ENCODE measurements at places on chromosomes 1 and 21.

- DNase-seq, result no peak
Observed at GRCh38 chr1:153386500-153386901, 4.4 kb downstream of the S100A8 start.

GRCh38 chr1:20740781-20741180, 8.3 kb upstream of the SH2D5 start:
- DNase-seq, result no peak

DNA sequence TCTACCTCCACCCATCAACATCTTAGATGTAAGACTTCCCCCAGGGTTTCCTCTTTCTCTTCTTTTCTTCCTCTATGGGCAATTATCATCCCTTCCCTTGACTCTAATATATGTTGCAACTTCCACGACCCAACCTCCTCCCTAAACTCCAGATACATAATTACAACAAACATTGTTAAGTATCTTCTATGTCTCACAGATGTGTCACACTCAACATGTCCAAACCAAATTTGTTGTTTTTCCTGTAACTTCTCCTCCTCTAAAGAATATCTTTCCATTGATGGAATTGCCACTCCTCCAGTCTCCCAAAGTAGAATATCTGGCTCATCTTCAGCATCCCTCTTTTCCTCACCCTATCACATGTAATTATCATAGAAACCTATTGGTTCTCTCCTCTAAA, 314.2 kb downstream of the RWDD3 start:
- no peak for DNase-seq

- DNase-seq, result no peak
Observed at GRCh38 chr1:39116860-39117728, 87.4 kb upstream of the MACF1 start.

DNA sequence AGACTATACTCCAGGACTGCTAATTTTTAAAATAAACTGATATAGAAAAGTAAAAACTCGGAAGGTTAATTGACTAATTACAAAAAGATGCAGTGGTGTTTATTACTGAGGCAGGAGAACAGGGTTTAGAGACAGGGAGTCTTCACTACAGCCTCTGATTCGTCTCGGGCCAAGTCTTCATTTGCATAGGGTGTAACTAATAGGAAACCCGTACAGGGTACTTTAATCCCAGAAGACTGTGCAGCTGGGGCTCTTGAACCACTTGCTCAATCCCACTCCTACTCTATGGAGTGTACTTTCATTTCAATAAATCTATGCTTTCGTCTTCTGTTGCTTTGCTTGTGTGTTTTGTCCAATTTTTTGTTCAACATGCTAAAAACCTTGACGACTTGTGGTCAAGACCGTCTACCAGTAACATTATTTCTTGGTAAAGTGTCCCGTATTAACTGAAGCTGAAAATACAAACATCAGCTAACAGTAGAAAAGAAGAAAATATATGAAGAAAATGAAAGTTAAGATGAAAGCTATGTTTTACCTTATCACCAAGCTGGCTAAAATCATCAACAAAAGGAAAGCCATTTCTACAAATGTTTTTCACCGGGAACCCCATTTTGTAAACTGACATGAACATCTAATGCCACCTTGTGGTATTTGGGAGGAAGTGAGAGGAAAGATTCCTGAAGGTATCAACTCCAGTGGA, 8.0 kb downstream of the SDHB start:
- no peak for DNase-seq

GRCh38 chr1:55302972-55303371, 87.8 kb upstream of the USP24 start:
- DNase-seq, result no peak

Data from stimulated activated CD4-positive, alpha-beta T cell treated with anti-CD3 and anti-CD28 coated beads, TNF-alpha, amount 100 ng/mL, for 1 hour (primary cell).